ENCODE measurements at places on chromosomes 7 and 10. TPM values are rescaled to one million over a fixed set of nuclear protein-coding genes. Genes with fewer than 3 reads are reported as not detected.

PAX4 gene
- total RNA-seq = 1.0 TPM

DEPP1 gene
- total RNA-seq = 68.3 TPM

ASB10 gene
- not detected for total RNA-seq

OPN1SW gene
- not detected for total RNA-seq

NKX1-2 gene
- not detected for total RNA-seq

FGL2 gene
- not detected for total RNA-seq

ZNF783 gene
- total RNA-seq = 20.6 TPM

ZFAND4 gene
- 4.8 TPM for total RNA-seq

GRCh38 chr10:131065673-131066305 lies 245.7 kb downstream of the TCERG1L start:
- DNase-seq = no peak

GRCh38 chr7:83842894-83843293 lies 194.0 kb upstream of the SEMA3E start:
- DNase-seq = no peak

DNA sequence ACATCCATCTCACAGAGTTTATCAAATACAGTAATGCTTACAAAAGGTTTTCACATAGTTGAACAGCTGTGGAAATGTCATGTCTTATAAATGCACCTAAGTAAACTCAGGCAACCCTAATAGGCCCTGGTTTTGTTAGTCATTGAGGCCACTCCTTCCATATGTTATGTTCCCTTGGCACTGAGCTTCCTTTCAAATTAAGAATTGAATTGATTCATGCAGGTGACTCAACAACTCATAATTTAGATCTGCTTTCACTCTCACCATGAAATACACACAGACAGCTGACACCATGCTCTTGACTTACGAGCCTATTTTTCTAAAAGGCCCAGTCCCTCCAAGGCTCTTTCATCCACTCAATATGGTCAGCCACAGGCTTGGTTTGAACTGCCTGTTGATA lies 476.9 kb downstream of the KCNMA1 start:
- DNase-seq = no peak

- DNase-seq = no peak
Measured at GRCh38 chr7:28106321-28106829, 74.2 kb downstream of the JAZF1 start.

GRCh38 chr7:41861642-41862041 lies 158.8 kb upstream of the INHBA start:
- no peak for DNase-seq

GRCh38 chr10:130233426-130233825 lies 97.2 kb downstream of the GLRX3 start:
- DNase-seq = no peak

DNA sequence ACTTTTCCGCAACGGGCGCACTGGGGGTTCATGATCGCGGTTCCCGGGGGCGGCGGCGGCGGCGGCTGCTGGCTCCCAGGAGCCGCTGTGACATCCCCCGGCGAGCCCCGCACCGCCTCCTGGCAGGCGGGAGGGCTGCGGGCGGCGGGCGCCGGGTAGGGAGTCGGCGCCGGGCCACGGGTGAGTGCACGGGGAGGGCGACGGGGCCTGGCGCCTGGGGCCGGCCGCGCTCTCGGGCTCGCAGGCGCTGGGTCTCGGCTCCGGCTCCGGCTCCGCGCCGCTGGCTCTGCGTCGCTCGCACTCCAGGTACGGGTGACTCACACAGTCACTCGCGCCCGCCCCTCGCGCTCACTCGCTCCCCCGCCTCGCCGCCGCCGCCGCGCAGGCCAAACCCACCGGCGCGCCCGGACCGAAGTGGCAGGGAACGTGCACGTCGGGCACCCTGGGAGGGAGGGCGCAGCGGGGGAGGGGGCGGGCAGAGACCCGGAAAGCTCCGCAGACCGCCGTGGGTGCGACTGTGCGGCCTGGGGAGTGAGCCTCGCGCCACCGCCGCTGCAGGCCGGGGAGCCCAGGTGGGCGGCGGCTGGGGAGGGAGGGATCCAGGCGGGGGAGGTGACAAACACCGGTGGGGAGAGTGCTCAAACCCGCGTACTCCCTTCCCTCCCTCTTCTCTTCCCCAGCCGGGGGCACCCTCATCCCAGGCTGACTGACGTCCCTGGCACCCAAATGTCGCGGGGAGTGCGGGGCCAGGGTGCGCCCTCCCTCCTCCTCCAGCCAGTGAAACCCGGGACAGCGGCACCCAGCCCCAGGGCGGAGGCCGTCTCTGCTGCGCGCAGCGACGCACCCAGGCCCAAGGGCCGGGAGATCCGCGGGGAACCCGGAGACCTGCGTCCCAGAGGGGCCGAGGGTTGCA lies 276.9 kb upstream of the NEBL start:
- DNase-seq = peak; percentile 24

DNA sequence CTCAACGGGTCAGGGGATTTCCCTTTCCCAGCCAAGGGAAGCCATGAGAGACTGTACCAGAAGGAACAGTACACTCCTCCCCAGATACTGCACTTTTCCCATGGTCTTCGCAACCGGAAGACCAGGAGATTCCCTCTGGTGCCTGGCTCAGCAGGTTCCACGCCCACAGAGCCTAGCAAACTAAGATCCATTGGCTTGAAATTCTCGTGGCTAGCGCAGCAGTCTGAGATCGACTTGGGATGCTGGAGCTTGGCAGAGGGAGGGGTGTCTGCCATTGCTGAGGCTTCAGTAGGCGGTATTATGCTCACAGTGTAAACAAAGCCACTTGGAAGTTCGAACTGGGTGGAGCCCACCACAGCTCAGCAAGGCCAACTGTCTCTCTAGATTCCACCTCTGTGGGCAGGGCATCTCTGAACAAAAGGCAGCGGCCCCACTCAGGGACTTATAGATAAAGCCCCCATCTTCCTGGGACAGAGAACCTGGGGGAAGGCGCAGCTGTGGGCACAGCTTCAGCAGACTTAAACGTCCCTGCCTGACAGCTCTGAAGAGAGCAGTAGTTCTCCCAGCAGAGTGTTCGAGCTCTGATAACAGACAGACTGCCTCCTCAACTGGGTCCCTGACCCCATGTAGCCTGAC lies 29.6 kb downstream of the SLC16A12 start:
- no peak for DNase-seq

DNA sequence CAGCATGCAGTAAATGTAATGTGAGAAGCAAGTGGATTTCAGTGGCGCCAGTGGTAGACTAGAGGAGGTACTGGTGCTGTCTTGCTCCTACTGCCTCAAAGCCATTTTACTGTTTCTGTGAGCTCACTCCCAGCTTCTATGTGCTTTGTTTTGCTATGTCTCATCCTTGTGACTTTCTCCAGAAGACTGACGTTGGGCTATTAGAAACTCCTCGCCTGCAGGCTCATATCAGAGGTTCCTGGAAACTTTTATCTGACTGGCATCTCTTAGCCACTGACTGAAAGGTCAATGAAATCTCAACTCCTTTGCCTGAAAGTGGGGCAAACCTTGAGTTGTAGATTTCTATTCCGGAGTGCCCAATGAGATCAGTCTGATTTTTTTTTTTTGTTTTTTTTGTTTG lies 66.4 kb upstream of the SORCS1 start:
- DNase-seq = no peak

DNA sequence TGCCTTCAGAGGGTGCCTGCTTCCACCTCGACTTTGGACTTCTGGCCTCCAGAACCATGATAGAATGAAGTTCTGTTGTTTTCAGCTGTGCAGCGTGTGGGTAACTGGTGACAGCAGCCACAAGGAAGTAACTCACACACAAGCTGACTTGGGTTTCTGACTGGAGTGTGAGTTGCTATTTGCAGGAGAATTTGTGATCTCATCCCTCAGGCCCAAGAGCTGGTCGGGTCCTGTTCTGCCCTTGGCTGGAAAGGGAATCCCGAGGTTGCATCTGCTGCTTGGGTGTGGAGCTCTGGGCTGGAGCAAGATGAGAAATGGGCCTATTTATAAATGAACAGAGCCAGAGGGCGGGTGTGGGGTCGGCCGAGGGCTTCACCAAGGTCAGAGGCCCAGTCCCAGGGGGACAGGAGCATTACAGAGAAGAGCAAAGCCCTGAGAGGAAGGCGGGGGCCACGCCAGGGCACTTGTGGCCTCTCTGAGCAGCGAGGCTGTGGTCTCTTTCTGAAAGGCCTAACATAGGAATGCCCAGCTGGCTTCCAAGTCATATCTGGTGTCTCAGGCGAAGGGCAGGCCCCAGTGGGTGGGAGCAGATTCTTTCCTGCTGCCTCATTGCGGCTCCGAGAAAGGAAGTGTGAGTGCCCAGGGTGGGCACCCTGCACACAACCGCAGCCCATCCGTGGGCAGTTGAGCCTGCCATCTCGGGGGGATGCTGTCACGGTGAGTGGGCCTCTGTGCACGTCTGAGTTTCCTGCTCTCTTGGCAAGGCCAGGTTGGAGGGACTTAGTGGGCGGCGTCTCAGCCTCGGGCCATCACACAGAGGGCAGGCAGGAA lies 26.5 kb upstream of the C10orf71 start:
- no peak for DNase-seq

GRCh38 chr7:93414574-93414973 lies 159.9 kb downstream of the CALCR start:
- peak; percentile 17 for DNase-seq

DNA sequence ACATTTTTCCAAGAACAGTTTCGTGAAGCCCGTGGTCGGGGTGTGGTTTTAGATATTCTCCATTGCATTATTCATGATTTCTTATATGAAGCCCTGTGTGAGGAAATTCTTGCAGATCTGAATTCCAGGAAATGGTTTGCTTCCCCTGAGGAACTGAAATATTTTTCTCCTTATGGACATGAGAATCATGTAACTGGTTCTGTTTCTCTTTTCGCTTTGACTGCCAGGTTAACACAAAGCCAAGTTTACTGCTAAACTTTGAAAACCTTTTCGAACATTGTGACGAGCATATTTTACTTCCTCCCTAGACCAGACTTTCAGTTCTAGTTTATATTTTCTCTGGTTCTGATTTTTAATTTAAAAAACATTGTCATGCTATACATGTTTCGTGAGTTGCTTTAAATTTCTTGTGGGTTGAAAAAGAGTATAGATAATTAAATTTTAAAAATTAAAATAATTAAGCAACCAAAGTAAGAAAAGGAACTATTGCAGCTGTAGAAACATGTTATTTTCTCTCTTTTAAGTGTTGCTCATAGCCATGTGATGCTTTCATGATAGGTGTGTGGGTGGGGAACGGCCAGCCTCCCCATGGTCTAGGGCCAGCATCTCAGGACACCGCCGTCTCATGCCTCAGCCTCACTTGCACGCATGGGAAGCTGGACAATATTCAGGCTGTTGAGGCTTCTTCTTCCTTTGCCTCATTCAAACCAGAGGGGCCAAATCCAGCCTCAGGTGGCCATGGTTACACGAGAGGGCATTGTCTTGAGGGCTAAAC lies 97.1 kb downstream of the CREB5 start:
- DNase-seq = no peak

DNA sequence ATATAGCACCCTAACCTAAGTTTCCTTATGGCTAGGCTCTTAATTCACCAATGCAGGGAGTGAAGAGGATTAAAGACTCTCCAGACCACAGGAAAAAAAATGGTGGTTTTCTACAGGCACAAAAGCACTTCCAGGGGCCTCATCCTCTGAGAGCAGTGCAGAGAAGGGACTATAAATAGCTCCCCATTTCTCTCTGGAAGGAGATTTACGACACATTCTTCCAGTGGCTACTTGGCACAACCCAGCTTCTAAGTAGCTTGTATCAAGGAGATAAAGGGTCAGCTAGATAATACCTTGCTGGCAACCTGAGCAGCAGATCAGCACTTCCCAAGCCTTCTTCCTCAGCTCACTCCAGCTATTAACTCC lies 73.5 kb downstream of the CRPPA start:
- DNase-seq = peak; percentile 33

GRCh38 chr10:73494877-73495225 lies 973 bp downstream of the PPP3CB start:
- no peak for DNase-seq

GRCh38 chr7:112371701-112372100 lies 78.6 kb upstream of the IFRD1 start:
- no peak for DNase-seq

GRCh38 chr10:14879124-14879927 lies 660 bp downstream of the SUV39H2 start:
- peak; percentile 24 for DNase-seq

- DNase-seq = no peak
Measured at GRCh38 chr10:133442191-133442966, 11.4 kb upstream of the SCART1 start.

DNA sequence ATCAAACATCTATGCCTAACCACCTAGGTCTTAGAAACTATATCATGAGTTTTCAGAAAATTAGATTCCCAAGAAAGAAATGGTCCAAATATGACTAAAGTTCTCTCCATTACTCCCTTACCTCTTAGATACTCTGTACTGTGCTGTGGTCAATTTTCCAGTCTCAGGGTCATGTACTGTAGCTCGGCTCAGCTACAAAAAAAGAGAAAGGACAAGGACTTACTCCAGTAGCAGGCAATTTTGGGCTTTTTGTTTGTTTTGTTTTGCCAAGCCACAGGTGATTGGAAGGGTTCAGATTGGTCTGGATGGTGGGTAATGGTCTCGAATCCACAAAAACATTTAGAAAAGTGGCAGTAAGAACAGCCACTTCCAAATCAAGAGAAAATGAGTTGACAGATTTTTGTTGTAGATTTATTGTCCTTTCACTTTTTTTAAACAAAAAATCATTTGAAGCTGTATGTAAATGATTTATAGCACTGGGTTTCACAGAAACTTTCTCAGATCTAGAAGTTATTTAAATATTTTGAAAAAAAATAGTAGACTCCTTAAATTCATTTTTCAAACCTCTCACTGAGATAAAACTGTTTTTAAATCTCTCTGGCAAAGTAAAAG lies 52.8 kb downstream of the P4HA1 start:
- no peak for DNase-seq

DNA sequence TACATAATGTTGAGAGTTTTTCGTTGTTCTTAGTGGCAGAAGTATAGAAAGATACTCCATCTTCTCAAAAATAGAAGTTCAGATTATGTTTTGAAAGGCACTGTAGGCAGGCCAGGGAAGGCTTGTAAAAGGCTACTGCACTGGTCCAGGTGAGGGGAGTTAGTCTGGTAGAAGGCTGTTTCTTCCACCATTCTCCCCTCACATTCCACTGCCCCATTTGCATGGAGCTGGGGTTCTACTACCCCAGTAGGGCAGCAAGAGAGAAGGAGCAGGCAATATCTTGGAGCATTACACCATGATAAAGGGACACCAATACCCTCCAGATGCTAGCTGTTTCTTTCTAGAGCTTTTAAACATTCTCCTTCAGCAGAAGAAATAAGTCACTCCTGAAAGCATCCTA lies 16.5 kb upstream of the SGMS1 start:
- no peak for DNase-seq

- no peak for DNase-seq
Measured at GRCh38 chr10:131834152-131834810, 66.5 kb upstream of the PPP2R2D start.

GRCh38 chr7:159086301-159086925 lies 58.3 kb downstream of the VIPR2 start:
- DNase-seq = no peak

- DNase-seq = no peak
Measured at GRCh38 chr7:142803901-142804300, 33.1 kb downstream of the PRSS2 start.

Measured in HT-29 (cell line).